AG20443 (cell line): ENCODE measurements at places on chromosomes 11 and 22.

DNA sequence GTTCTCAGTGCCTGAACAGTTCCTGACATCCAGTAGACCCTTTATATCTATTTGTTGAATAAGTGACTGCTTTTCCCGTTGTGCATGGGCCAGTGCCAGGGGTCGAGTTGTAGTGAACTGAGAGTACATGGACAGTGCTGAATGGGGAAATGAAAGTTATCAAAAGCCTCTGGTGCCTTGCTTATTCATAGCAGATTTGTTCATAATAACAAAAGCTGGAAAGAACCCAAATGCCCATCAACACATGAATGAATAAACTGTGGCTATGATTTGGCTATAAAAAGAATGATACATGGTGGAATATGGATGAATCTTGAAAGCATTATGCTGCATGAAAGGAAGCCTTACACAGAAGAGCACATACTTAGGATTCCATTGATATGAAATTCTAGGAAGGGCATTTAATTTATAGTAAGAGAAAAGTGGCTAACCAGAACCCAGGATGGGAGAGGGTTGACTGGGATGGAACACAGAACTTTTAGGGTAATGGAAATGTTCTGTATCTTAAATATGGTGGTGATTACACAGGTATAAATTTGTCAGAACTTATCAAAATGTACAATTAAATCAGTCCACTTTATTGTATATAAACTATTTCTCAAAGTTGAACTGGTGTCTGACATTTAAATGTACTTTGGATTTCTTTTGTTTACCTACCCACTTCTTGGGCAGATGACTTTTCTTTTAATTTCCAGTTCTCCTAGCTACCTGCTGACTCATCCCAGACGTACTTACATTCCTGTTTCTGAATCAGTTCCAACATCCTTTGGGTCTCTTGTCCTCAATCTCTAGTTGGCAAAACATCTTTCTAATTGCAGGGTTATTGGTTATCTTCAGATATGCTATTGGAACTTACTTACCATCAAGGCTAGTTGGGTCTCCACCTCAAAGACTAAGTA, 42.8 kb downstream of the PACS1 start:
- peak; percentile 63 for DNase-seq

GRCh38 chr11:63274776-63275175, 31.4 kb upstream of the SLC22A25 start:
- DNase-seq: no peak

GRCh38 chr11:67053896-67054329, 2.7 kb upstream of the RHOD start:
- DNase-seq: peak; percentile 85

- peak; percentile 40 for DNase-seq
Observed at GRCh38 chr11:34242037-34242625, 115.7 kb downstream of the ABTB2 start.

GRCh38 chr11:124538019-124538418, 5.4 kb downstream of the OR8B12 start:
- no peak for DNase-seq

- DNase-seq: no peak
Observed at GRCh38 chr11:80163441-80163840, 722.6 kb upstream of the TENM4 start.

DNA sequence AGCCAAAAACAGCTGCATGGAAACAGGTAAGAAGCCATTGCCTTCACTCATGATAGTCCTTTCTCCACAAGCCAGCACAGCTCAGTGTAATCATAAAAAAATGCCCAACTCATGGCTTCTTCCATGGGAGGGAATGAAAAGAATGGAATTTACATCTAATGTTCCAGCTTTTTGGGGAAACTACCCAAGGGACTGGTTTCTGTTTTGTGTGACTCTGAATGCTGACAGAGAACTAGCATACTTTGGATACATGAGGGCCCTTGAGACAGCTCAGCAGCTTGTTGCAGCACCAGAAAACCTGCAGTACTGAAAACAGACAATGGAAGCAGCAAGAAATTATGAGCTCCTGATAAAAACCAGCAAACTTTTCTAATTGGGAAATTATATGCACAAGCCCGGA, 24.2 kb upstream of the HORMAD2 start:
- DNase-seq: peak; percentile 53

- no peak for DNase-seq
Observed at GRCh38 chr22:24310969-24311368, 40.3 kb downstream of the SPECC1L start.

GRCh38 chr11:3857628-3858027, 2.2 kb downstream of the STIM1 start:
- no peak for DNase-seq

DNA sequence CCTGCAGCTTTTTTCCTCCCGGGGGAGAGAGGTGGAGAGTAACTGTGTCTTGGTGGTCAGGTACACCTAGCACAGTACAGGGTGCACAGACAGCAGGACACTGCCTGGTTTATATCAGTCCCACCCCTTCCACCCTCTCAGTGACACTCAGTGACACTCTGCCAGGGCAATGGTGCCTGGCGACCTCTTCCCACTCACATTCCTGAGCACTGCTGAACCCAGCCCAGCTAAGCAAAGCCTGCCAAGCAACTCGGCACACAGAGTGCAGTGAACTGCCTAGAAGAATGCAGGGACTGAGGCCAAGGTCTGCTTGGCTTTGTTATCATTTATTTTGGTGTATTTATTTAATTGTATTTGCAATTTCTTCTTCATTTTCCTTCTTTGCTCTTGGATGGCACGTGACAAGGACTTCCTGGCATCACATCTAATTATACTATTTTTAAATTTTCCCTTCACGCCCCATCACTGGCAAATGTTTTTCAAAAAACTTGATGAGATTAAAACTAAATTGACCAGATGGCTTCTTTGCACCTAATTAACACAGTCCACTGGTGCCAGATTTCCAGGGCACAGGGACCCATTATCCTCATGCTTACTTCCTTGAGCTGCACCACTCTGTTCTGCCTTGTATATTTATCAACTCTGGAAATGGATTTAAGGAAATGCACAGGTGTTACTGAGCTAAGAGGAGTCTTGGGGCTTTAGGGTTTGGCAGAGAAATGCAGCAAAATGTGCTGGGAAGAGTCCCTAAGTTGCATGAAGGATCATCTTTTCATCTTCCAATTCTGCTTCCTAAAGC, 205.6 kb downstream of the ADAMTS15 start:
- peak; percentile 86 for DNase-seq

- no peak for DNase-seq
Observed at GRCh38 chr11:72405009-72405408, 29.3 kb downstream of the CLPB start.

GRCh38 chr11:75246006-75246670, 5.6 kb downstream of the TPBGL start:
- DNase-seq: no peak

- no peak for DNase-seq
Observed at GRCh38 chr22:45318558-45319323, 9.0 kb downstream of the FAM118A start.

GRCh38 chr11:125272092-125272491, 107.5 kb downstream of the PKNOX2 start:
- DNase-seq: no peak

DNA sequence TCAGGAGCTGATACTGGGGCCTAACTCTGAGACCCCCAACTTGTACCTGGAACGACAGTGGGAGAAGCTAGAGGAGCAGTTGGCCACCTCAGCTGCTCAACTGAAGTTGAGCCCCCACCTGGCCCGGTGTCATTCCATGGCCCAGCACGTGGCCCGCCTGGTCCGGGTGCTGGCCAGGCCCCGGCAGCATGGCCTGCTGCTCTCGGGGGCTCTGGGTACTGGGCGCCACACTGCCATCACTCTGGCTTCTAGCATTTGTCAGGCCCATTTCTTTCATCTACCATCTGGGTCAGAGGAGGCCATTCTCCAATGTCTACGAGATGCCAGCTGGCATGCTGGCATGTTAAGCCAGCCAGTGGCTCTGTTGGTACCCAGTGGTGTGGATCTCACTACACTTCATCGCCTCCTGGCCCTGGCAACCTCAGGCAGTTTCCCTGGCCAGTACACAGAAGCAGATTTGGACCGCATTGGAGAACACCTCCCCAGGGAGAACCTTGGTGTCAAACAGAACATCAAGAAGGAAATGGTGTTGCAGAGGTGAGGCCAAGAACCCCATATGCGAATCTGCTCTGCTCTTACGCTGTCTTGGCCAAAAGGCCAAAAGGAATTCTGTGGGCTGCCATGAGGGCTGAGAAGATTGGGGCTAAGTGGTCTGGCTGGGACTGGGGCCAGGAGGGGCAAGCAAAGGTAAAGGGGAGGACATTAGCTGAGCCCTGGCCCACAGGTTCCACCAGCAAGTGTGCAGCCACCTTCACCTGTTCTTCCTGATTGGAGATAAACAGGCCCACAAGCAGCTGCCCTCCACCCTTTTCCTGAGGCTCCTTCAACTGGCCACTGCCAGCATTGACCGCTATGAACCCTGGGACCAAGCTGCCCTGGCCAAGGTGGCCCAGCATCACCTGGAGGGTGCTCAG, 45.4 kb downstream of the RRP8 start:
- DNase-seq: no peak

GRCh38 chr11:870127-870413, 27.4 kb downstream of the TSPAN4 start:
- DNase-seq: no peak

- peak; percentile 93 for DNase-seq
Observed at GRCh38 chr11:75280227-75280701, 39.7 kb downstream of the TPBGL start.

DNA sequence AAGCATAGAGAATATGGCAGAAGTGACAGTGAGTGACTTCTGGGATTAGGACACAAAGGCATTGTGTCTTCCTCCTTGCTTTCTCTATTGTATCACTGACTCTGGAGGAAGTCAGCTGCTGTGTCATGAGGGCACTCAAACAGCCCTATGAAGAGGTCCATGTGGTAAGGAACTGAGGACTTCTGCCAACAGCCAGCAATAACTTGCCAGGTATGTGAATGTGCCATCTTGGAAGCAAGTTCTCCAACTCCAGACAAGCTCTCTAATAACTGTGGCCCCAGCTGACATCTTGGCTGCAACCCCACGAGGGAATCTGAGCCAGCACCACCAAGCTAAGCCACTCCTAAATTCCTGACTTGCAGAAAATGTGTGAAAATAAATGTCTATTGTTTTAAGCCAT, 83.6 kb upstream of the ZBED5 start:
- DNase-seq: no peak

DNA sequence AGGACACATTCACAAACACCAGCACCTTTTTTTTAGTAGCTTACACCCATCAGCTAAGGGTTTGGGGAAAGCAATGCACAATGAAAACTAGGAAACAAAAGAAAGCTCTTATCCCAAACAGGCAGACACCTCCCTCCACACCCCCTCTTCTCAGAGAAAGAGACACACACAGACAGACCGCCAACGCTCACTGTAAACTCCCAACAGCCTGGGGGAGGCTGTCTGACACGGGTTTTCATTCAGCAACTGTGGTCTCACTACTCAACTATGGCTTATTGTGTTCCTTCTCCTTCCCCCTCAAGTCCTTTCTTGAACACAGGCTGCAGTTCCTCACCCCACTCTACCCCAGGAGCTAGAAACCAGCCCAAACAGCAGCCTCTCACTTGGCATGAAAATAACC, 123.4 kb downstream of the C11orf58 start:
- no peak for DNase-seq

DNA sequence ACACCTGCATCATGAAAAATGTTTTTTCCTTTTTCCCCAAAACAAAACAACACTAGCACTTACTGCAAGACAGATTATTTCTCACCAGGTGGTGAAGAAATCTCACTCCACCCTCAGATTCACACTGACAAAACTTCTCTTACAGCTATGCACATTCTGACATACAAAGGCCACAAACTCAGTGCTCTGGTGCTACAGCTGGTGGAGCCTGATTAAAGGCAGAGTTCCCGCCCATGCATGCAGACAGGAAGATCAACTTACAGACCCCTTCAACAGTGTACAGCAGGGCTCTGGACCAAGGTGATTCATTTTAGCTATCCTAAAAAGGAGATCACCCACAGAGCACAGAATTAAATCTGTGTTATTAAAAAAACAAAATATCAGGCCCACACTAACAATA, 112.6 kb downstream of the CADM1 start:
- DNase-seq: no peak

DNA sequence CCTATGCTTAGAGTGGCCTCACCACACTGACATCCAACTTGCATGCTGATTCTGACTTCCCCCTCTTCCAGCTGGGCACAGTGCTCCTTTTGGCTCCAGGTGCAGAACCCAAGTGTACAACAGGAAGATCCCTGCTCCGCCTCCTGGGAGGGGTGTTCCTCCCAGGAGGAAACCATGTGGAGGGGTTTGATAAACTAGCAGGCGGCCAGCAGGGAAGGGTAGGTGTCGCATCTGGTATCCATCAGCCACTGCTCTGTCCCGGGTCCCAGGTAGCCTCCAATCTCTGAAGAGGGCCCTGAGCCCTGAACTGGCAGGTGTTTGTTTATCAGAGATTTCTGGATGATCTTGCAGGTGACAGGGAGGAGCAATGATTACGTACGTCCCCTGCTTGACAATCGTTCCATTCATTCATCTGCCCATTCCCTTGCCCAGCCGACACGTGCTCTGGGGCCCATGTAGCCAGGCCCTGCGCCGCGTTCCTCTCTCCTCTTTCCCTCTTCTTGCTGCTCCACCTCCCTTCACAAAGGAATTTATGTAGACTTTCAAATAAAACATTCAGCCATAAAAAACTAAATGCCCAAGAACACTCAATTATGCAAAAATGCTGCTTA, 41.2 kb upstream of the MICAL2 start:
- DNase-seq: no peak

DNA sequence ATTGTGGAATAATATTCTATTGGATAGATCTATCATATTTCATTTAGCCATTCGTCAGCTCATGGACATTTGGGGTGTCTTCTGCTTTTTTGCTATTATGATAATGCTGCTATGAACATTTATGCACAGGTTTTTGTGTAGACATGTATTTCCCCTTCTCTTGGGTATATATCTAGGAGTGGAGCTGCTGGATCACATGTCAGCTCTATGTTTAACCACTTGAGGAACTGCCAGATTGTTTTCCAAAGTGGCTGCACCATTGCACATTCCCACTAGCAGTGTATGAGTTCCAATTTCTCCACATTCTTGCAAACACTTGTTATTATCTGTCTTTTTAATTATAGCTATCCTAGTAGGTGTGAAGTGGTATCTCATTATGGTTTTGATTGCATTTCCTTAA, 75.0 kb downstream of the C11orf65 start:
- DNase-seq: no peak

GRCh38 chr11:776561-777287, 563 bp downstream of the GATD1 start:
- DNase-seq: no peak

- DNase-seq: peak; percentile 71
Observed at GRCh38 chr11:834371-835316, 1.9 kb downstream of the CD151 start.

- DNase-seq: peak; percentile 1
Observed at GRCh38 chr11:76808171-76808570, 25.0 kb downstream of the TSKU start.

GRCh38 chr11:97850701-97851100, 1170.0 kb upstream of the CNTN5 start:
- DNase-seq: no peak
